ENCODE measurements at places on chromosomes 13 and 19. TPM values are rescaled to one million over a fixed set of nuclear protein-coding genes. Genes with fewer than 3 reads are reported as not detected.

The PRKCSH gene
- total RNA-seq: 412 TPM

The S1PR5 gene
- total RNA-seq: 7.9 TPM

GRCh38 chr19:39356647-39357046, 14.4 kb downstream of the SAMD4B start:
- DNase-seq: no peak

GRCh38 chr19:51712461-51713081, 11.2 kb downstream of the HAS1 start:
- peak; percentile 64 for DNase-seq

DNA sequence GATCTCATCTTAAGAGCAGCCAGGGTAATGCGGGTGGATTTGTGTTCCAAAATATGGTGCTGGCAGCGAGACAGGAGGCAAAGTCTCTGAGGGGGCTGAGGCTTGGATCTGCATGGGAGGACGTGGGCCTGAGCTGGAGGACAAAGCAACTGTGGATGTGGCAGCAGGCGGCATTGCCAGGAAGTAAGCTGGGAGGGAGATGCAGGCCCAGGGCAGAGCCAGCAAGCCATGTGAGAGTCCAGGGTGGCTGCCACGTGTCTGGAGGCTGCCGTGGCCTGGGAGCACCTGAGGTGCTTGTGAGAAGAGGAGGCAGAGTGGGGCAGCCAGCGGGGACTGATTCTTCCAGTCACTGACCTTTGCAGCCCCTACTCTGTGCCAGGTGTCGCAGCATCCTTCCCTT, 52.0 kb downstream of the DPF1 start:
- DNase-seq: no peak

DNA sequence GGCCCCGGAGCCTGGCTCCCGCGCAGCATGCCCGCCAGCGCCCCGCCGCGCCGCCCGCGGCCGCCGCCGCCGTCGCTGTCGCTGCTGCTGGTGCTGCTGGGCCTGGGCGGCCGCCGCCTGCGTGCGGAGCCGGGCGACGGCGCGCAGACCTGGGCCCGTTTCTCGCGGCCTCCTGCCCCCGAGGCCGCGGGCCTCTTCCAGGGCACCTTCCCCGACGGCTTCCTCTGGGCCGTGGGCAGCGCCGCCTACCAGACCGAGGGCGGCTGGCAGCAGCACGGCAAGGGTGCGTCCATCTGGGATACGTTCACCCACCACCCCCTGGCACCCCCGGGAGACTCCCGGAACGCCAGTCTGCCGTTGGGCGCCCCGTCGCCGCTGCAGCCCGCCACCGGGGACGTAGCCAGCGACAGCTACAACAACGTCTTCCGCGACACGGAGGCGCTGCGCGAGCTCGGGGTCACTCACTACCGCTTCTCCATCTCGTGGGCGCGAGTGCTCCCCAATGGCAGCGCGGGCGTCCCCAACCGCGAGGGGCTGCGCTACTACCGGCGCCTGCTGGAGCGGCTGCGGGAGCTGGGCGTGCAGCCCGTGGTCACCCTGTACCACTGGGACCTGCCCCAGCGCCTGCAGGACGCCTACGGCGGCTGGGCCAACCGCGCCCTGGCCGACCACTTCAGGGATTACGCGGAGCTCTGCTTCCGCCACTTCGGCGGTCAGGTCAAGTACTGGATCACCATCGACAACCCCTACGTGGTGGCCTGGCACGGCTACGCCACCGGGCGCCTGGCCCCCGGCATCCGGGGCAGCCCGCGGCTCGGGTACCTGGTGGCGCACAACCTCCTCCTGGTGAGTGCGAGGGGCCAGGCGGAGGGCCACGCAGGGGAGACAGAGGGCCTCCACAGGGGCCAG, at the start of gene KL:
TSS of gene KL (plus strand) at position 10 of the 909 bp plus-strand sequence. CDS start at position 28, 18 bp downstream.
- DNase-seq: no peak
